ENCODE measurements at places on chromosomes 7 and 10. TPM values are rescaled to one million over a fixed set of nuclear protein-coding genes. Genes with fewer than 3 reads are reported as not detected.

DNA sequence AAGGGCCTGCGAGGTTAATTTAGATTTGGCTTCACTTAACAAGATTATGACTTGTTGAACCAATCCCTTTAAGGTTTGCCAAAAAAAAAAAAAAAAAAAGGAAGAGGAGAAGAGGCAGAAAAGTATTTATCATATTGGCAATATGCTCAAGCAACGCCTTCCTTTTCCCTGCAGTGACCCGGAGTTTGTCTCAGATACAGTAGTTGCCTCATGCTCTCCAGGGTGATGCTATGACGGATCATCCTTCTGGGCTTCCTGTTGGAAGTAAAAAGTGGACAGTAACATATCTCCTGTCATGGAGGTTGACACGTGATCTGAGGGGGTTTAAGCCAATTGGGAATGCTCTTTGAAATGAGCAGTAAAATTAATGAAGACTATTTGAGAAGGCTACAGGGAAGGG, 117.3 kb downstream of the BMPER start:
- no peak for DNase-seq

GRCh38 chr10:88274286-88274685, 308.8 kb downstream of the RNLS start:
- DNase-seq, result no peak

GRCh38 chr7:38686888-38687287, 55.7 kb upstream of the AMPH start:
- DNase-seq, result no peak

GRCh38 chr10:63120554-63120953, 12.6 kb upstream of the NRBF2 start:
- no peak for DNase-seq

DNA sequence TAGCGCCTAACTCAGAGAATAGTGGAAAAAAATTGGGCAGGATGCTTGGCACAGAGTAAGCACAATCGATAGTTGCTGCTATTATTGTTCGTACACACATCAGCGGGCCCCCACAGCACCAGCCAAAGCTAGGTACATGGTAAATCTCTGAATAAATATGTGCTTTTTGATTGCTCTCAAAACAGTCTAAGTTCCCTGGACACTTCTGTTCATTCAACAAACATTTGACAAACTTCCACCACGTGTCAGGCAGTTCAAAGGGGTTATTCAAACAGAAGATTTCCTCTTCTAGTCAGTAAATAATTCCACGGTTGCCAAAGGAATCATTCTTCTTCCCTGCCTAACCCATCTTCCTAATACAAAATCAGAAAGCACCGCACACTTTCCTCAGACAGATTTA, 150.8 kb downstream of the DGKI start:
- DNase-seq, result no peak

DNA sequence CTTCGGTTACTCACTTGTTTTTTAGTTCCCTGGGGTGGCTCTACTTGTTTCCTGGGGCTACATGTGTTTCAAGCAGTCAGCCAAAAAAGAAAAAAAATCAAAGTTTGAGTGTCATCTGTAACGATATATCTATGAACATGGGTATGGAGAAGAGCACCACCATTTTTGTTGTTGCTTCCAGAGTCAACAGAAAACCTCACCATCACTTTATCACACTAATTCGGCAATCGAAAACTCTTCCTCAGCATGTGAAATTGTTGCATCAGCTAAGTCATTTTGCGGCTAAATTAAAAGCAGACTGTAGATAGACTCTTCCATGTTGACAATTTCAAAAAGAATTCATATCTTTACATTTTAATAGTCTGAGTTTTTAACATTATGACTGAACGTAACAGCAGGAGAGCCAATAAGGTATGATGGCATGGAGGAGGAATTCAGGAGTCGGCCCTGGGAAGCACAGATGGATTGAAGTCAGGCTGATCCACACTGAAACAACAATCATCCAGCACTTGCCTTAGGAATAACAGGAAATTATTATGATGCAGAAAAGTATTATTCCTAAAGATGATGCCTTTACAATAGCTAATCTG, 455.7 kb upstream of the KLF6 start:
- DNase-seq, result no peak

- no peak for DNase-seq
Measured at GRCh38 chr10:126917375-126917774, 12.1 kb downstream of the DOCK1 start.

DNA sequence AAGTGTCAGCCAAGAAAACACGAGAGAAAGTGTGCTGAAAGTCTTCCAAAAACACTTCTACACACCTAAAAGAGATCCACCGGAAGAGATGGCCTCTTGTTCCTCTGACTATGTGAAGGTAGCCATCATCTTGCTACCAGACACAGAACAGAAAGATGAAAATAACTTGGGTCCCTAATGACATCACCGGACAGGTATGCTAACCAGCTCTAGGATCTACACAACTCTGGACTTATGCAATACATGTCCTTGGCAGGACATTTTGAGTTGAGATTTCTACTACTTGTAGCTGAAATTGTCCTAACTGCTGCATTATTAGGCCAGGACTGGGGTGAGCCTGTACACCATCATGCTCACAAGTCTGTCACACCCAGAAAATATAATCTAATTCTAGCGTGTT, 358.7 kb downstream of the ELMO1 start:
- no peak for DNase-seq

- no peak for DNase-seq
Measured at GRCh38 chr7:47710201-47710935, 128.5 kb upstream of the TNS3 start.

- no peak for DNase-seq
Measured at GRCh38 chr10:35339942-35340341, 3.6 kb downstream of the CCNY start.

- DNase-seq, result no peak
Measured at GRCh38 chr10:106716381-106716780, 448.1 kb downstream of the SORCS1 start.

Gene ITPRID1
- not detected for total RNA-seq

Gene HMX3
- total RNA-seq, result 0.35 TPM

Gene SVIL
- 15.9 TPM for total RNA-seq

Gene ATXN7L1
- total RNA-seq, result 18.5 TPM

Data from CD8-positive, alpha-beta T cell (primary cell).